Stimulated activated CD4-positive, alpha-beta T cell treated with anti-CD3 and anti-CD28 coated beads, Interleukin-2, amount 100 ng/mL, for 4 hours (primary cell): ENCODE measurements at places on chromosomes 7 and 10.
A peak's percentile ranks its signal among the peaks of the same experiment; 100 is the strongest.

- no peak for DNase-seq
Observed at GRCh38 chr7:107304636-107305035, 135.8 kb downstream of the HBP1 start.

DNA sequence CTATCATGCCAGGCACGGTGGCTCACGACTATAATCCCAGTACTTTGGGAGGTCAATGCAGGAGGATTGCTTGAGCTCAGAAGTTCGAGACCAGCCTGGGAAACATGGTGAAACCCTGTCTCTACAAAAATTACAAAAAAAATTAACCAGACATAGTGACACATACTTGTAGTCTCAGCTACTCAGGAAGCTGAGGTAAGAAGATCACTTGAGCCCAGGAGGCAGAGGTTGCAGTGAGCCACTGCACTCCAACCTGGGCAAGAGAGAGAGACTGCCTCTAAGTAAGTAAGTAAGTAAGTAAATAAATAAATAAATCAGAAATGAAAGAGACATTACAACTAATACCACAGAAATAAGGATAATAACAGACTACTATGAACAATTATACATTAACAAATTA is 36.2 kb downstream of the PDLIM1 start:
- no peak for DNase-seq

DNA sequence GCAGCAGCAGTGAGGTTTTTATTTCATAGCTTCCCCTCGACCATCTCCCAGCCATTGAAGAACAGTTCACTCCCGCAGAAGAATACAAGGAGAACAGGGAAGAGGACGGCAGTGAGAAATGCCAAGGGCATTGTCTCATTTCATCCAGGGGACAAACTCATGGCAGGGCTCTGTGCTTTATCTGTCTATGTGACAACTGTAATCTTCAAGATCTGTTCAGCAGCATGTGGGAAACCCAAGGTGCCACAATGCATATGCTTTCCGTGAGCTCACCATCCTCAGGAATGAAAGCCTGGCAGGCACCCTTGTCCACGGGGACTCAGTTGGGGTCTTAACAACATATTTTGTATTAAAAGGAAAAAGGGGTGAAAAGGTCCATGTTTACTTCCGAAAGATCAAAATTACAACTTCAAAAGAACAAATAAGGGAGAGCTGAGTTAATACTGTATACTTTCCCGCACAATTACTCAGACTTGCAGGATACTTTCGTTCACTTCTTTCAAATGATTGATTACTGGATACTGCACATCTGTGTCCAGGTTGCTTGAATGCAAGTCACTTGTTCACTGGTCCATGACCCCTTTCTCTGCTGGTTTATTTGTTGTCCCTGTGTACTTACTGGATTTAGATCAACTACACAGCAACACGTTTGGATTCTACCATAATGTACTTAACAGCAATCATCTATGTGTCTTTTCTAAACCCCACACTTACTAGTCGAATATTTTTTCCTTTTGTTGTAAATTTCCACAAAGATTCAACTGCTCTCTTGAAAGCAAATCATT is 90.1 kb upstream of the ATP6V0A4 start:
- no peak for DNase-seq

GRCh38 chr7:116786791-116787443 is 75.5 kb upstream of the CAPZA2 start:
- DNase-seq = no peak

- DNase-seq = no peak
Observed at GRCh38 chr7:26183545-26184280, 16.8 kb downstream of the HNRNPA2B1 start.

GRCh38 chr7:107946881-107947280 is 55.9 kb downstream of the DLD start:
- no peak for DNase-seq

DNA sequence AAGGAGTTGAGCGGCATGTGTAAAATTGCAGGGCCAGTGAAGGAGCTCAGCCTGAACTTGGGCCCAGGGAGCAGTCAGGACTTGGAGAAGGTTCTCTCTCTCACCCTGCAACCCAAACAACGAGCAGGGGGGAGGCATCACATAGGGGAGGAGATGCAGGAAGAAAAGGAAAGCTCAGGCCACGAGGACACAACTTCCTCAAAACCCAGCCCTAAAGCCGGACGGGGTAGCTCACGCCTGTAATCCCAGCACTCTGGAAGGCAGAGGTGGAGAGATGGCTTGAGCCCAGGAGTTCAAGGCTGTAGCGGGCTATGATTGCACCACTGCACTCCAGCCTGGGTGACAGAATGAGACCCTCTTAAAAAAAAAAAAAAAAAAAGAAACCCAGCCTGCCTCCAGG is 629.1 kb downstream of the PARD3 start:
- DNase-seq = no peak

DNA sequence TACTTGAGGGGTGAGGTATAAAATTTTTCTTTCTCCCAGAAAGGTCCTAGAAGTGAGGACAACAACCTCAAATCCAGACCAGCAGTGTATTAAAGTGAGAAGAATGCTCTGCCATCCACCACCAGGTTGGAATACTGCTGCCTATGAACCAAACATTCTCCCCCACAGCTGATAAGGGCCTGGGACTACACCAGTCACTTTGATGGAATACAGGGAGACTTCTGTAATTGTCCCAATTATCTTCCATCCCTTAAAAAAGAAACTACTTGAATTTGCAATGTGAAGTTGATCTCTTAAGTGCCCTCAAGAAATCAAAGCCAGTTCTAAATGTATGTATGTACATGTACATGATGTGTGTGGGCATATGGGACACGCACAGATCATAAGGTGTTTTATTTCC is 3.0 kb downstream of the TBX20 start:
- DNase-seq = no peak

DNA sequence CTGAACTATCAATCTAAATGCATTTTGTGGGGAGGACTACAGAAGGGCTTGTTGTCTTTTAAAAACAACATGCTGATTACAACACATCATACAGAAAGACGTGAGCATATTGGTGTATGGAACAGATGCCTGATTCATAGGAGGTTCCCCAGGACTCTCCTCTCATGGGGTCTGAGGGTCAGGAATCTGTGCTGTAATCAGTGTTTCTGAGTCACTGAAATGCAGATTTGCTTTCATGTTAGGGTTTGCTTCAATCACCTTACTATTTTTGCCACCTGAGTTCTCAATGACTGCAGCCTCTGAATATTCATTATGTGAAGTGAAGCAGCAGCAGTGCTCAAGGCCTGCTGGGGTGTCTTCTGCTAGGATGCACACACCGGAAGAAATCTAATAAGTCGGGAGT is 550 bp upstream of the ANK3 start:
- no peak for DNase-seq

GRCh38 chr10:15083674-15084501 is 4.7 kb downstream of the ACBD7 start:
- DNase-seq = no peak

- DNase-seq = no peak
Observed at GRCh38 chr10:89440226-89441009, 26.1 kb downstream of the IFIT5 start.

DNA sequence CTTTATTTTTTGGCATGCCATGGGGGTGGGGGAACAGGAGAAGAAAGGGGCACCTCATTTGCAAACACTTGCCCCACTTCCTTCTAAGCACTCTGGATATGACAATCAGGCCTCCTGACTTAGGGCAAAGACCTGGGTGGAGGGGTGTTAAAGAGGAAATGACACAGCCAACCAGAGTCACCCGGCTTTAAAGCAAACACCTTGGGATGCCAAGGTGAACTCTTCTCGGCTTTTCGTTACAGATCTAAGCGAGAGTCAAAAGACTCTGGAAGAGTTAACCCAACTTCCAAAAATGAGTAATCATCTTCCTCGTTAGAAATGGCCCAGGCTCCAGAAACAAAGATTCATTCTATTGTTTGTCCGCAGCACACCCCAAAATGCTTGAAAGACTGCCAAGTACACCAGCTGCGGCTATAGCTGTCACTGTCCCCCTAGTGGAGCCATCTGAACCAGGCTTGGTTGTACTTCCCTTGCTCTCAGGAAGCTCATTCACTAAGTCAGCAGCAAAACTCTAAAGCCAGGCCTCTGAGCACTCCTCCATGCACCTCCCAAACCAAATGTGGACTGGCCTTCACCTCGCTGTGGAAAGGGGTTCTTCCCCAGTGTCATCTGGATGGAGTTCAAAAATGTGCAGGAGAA is 24.8 kb downstream of the FAM53B start:
- peak; percentile 57 for DNase-seq

GRCh38 chr7:128922496-128923410 is 12.2 kb upstream of the KCP start:
- no peak for DNase-seq

DNA sequence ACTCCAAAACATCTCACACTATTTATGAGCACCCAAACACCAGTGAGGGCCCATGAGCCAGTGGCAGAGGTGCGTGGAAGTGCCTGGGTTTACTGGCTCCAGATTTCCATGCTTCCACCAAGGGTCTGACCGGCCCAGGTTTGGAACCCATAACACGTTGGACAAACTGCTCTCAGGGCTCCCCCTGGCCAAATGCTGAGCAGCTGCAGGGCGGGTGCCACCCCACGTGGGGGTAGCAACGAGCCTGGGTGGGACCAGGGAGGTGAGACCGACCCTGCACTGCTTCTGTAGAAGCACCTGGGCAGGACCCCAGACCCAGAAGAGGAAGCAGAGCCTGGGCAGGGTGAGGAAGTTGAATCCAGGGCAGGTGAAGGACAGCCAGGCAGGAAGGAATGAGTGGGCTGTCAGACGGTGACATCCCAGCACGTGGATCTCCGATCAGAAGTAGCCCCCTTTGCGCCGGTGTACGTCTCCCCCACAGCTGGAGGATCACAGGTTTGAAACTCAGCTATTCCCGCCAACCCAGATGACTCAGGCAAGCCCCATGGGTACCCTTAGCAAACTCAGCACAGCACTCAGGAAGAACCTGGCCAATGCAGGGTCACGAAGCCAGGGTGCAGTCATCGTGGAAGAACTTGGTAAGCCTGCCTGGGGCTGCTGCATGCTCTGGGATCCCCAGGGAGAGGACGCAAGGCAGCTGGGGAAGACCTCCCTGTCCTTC is 100.4 kb upstream of the DDC start:
- no peak for DNase-seq

GRCh38 chr10:72098836-72099599 is 10.7 kb upstream of the SPOCK2 start:
- no peak for DNase-seq

- DNase-seq = no peak
Observed at GRCh38 chr7:47508389-47509380, 73.2 kb downstream of the TNS3 start.

DNA sequence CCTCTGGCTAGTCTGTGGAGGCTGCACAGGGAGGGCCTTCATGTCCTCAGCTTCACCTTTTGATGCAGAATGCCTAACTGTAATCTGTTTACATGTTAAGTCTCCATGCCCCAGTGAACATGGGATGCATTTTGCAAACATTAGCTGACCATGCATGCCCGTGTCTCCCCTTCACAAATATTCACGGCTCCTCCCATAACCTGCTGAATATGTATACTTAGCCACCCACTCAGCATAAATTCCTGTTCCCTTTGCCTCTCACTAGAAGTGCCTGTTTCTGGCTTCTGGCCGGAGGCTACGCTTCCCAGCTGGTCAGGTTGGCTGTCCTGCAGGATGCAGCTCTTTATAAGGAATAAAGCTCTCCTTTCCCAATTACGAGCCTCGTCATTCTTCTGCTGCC is 552.7 kb downstream of the DNAJB6 start:
- no peak for DNase-seq

- no peak for DNase-seq
Observed at GRCh38 chr7:21642422-21642821, 99.6 kb downstream of the DNAH11 start.

- no peak for DNase-seq
Observed at GRCh38 chr10:561721-562120, 127.7 kb downstream of the DIP2C start.

DNA sequence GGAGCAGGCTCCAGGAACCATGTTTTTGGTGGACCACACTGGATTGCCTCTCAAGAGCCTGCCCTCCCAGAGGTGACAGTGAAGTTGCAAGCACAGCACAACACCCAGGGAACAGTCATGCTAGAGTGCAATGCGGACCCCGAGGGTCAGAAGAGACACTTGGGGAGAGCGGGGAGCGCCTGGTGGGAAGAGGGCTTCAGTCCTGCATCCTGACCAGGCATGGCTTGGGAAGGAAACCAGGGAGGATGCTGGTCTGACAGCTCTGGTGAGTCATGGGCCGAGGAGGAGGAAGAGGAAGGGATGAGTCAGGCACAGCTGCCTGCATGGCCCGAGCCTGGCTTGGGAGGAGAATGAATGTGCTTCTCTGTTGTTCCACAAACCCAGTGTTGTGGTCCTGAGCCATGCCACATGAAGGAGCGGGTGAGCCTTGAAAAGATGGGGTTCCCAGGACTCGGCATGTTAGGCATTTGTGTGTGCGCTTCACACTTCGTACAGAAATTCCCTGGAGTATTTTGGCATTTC is 29.5 kb upstream of the ANKRD2 start:
- peak; percentile 54 for DNase-seq

DNA sequence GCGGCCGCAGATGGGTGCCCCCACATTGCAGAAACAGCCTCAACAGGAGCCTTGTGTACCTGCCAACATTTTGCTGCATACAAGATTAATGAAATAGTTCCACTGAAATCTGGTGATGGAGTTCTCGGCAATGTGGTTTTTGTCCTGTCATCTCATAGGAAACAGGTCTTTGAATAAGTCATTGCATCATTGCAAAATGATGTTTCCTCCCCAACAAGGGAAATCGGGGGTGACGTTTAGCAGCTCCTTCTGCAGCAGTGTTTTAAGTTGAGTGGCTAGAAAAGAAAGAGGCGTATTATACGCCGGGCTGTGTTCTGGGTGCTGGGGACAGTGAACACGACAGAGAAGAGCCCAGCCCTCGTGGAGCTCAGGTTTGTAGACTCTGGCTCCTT is 177.0 kb downstream of the PRKAG2 start:
- no peak for DNase-seq

DNA sequence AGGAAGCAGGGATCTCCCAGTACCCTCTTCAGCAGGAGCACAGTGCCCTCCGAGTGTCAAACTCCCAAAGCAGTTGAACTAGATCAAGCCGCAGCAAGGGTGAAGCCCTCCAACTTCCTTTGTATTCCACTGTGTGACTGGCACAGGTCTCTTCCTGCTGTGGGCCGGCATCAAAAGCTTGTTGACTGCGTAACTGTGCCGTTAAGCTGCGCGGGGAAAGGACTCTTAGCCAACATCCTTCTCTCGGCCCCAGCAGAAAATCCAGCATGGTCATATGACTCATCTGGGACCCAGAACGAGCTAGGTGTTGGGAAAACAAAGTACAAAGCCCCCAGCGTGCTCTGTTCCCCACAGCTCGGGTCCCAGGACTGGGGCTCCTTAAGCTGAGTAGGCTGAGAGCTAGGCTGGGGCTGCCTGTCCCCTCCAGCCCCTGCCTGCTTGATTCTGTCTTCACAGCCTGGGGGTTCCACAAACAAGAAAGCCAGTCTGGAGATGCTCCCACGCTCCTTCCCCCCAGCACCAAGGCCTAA is 52.2 kb downstream of the COL17A1 start:
- DNase-seq = no peak

DNA sequence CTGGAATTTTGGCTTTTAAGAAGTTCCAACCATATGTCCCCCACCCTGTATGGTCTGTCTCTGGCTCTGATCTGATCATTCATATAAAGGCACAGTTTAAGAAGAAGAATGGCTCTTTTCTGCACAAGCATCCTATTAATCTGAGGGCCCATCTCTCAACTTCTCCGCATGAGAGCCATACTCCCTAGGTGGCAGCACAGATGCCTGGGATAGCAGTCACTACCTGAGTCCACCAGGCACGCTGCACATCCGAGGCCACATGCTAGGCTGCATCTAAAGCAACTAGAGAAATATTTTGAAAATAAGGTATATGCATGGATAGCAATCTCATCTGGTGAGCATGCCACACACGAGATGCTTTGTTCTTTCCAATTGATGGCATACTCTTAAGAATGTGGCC is 565.5 kb downstream of the PARD3 start:
- DNase-seq = no peak
